ENCODE measurements at places on chromosomes 1 and 21. TPM values are rescaled to one million over a fixed set of nuclear protein-coding genes. Genes with fewer than 3 reads are reported as not detected.

Gene PLA2G2C
- not detected for total RNA-seq

DNA sequence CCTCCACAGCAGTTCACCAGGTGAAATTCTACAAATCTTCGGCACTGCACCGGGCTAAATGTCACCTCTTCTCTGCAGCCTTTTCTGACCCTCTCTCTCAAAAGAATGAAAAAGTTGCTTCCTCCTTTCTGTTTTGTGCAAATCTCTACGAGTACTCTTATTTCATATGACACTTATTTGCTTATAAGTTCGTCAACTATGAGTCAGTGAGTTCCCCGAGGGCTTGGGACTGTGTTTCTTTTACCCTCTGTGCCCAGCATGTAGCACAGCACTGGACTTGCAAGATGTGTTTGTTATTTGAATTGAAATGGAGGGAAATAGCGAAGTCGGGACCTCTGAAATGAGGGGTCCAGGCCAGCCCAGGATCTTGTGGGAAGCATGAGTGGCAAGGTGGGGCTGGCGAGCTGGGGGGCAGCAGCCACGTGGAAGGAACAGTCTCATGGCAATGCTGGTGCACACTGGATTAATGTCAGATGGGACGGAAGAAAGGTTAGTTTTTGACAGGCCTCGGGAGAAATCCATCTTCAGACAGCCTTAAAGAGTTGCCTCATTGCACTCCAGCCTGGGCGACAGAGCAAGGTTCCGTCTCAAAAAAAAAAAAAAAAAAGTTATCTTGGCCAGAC is 6.2 kb downstream of the SLC6A9 start:
- no peaks in the 10 kb centered on the region for H3K27me3 ChIP-seq
- no peaks in the 10 kb centered on the region for H3K36me3 ChIP-seq
- no peak overlapping the region for H3K27ac ChIP-seq
- H3K4me1 ChIP-seq = peaks cover 18% of the 10 kb centered on the region

Gene TEX38
- total RNA-seq = not detected

- H3K4me1 ChIP-seq = peaks cover 24% of the 10 kb centered on the region
- H3K27ac ChIP-seq = no peak overlapping the region
- H3K27me3 ChIP-seq = no peaks in the 10 kb centered on the region
- H3K4me3 ChIP-seq = no peak overlapping the region
- no peak for DNase-seq
Observed at GRCh38 chr21:34800797-34801518, 132.2 kb downstream of the CLIC6 start.

DNA sequence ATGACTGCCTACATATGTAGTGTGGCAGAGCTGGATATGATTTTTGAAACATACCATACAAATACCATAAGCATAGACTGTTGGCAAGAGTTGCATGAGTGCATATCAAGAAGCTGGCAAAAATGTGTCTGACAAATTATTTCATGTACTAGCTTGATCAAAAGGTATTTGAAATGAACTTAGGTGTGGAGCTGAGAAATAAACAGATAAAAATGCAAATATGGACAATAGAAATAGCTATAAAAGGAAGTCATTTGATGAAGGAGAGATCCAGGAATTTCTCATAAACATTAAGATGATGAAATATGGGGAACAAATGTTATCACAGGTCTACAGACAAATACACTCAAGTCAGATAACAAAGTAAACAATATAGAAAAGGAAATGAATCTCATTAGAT is 609.1 kb downstream of the PTPRC start:
- no peak for DNase-seq
- H3K27me3 ChIP-seq = peaks cover 24% of the 10 kb centered on the region
- H3K27ac ChIP-seq = no peak overlapping the region
- peaks cover 9% of the 10 kb centered on the region for H3K4me1 ChIP-seq
- H3K36me3 ChIP-seq = no peaks in the 10 kb centered on the region
- H3K4me3 ChIP-seq = no peak overlapping the region

GRCh38 chr1:241424480-241424971 is 67.5 kb upstream of the RGS7 start:
- H3K4me1 ChIP-seq = peaks cover 2% of the 10 kb centered on the region
- no peak overlapping the region for H3K27ac ChIP-seq
- DNase-seq = no peak
- H3K4me3 ChIP-seq = no peak overlapping the region

Gene CCDC30
- total RNA-seq = 2.2 TPM

Gene INAVA
- total RNA-seq = not detected

Measured in activated CD4-positive, alpha-beta T cell treated with anti-CD3 and anti-CD28 coated beads, Interleukin-2, amount 10 ng/mL, durations not matched to agents 7 days and 5 days (primary cell).